ENCODE measurements at places on chromosomes 7 and 10.

DNA sequence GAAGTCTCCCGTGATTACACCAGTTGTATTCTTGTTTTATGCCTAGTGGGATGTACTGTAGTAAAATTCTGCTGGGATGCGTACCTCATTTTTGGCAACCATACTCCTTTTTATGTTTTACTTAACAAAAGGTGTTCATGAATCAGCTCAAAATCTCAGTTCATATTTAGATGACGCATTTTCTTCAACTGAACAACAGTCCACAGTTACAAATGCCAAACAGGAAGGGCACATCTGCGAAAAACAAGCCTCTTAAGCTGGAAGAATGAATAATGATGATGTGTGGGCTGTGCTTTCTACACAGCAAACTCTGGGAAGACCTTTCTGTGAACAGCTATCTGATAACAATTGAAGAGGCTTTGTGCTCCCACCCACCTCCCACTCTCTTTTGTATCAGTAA, 68.4 kb upstream of the NRBF2 start:
- no peak for DNase-seq

- no peak for DNase-seq
Measured at GRCh38 chr7:25852939-25853271, 299.1 kb upstream of the NFE2L3 start.

DNA sequence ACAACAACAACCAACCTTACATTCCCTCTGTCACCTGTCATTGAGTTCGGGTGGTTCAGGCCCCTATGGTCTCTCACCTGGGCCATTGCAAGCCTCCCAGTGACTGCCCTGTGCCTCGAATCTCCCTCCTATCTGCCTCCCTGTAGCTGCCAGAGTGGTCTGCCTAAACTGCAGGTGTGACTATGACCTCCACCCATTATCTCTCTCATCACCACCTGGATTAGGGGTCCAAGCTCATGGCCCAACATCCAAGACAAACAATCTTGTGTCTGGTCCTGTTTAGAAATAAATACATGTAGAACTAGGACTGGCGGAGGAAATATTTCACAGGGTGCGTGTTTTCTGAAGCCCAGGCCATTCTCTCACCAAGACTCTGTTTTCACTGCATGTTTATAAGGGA, 146.6 kb downstream of the HERPUD2 start:
- no peak for DNase-seq

GRCh38 chr10:92920866-92921265, 72.5 kb downstream of the EXOC6 start:
- DNase-seq = no peak

DNA sequence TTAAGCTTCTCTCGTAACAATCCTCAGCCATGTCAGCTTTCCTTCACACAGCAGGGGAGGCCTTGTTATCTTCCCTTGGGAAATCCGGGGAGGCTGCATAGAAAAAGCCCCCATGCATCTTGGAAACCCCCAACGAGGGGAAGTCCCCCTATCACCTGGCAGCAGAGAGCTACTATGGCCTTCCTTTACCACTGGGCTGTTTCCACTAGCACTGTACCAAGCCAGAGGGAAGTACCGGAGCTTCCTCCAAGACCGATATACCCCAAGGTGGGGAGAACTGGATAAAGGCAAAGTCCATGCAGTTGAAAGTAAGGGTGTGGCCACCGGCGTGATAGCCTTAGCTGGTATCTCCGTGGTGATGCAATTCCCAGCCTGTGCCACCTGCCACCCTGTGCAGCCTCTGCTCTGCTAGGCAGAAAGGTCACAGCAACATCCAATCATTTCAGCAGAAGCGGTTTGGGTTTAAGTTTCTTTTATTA, 4.4 kb upstream of the CLIP2 start:
- peak; percentile 61 for DNase-seq

GRCh38 chr10:1571587-1572237, 165.6 kb downstream of the ADARB2 start:
- peak; percentile 55 for DNase-seq

DNA sequence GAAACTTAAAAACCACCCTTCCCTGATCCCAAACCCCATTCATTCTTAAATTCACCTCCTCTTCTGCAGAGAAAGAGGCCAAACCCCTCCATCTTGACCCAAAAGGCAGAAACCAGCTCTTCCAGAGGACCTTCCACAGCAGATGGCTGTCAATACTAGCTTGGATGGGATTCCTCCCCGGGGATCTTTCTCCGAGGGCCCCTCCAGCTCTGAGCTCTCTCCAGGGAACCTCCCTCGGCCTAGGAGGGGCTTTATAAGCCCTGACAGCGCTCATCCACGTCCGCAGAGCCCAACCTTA, 5.4 kb downstream of the TNRC18 start:
- DNase-seq = no peak

DNA sequence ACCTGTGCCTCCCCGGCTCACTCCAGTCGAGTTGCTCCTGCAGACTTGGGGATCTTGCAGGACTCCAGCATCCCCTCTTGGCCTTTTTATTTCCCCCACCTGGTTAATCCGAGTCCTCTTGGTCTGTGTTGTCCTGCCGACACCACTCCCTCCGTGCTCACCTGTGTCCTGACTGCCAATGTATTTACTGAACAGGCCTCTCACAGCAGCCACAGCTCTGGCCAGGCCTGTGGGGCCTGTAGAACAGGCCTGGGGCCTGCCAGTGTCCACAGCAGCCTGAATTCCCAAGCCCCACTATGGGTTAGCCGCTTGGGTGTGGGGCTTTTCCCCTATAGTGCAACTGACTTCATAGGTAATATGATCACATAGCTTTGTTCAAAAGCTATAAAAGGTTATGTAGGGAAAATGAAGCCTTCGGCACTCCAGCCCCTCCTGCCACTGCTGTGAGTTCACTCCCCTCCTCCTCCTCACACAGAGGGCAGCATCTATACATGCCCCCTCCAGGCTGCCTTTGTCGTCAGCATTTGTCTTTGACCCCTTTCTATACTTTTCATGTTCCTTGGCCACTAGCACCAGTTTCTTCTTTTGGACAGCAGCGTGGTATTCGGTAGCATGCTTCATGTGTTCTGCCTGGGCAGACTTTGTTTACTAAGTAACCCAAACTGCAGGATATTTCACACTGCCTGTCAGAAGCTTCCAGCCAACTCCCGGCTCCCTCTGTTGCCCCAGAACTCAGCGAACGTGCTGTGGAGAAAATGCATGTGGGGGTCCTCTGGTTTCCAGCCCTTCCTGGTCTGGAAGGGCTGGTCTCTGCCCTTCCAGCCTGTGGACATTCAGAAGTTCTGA, 46.1 kb downstream of the ZNF467 start:
- no peak for DNase-seq

- peak; percentile 28 for DNase-seq
Measured at GRCh38 chr10:33327751-33328150, 6.7 kb downstream of the NRP1 start.

GRCh38 chr7:137865764-137866163, 19.0 kb upstream of the DGKI start:
- no peak for DNase-seq

DNA sequence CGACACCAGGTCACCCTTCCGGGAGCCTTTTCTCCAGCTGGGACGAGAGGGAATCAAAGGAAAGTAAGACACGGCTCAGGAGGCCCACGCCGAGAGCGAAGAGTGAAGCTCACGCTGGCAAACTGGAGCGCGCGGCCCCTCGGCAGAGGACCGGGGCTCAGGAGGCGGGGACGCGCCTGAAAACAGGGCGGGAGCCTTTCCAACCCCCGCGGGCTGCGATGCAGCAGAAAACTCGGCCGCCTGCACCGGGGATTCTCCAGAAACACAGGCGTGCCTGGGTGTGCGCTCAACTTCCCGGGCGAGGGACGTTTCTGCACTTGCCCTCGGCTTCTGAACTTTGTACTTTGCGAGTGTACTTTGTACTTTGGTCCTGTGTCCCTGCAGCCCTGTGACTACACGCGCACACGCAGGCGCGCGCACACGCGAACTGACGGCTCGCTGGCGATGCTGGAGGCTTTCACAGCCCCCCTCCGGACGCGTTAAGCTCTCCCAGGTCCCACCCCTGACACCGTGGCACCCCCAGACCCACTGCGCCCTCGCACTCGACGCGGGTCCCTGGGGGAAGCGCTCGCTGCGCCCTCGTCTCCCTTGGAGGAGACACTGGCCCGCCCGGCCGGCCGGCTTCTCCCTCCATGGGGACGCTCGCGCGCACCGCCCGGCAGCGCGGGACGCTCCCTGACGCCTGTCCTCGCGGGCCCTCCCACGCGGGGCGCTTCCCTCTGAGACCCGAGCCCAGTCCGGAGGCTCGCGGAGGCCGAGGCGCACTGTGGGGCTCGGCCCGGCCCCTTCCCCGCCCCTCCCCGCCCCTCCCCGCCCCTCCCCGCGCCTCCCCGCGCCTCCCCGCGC, 588 bp upstream of the PAOX start:
- peak; percentile 75 for DNase-seq

GRCh38 chr10:4763960-4764428, 62.0 kb upstream of the AKR1E2 start:
- DNase-seq = no peak

DNA sequence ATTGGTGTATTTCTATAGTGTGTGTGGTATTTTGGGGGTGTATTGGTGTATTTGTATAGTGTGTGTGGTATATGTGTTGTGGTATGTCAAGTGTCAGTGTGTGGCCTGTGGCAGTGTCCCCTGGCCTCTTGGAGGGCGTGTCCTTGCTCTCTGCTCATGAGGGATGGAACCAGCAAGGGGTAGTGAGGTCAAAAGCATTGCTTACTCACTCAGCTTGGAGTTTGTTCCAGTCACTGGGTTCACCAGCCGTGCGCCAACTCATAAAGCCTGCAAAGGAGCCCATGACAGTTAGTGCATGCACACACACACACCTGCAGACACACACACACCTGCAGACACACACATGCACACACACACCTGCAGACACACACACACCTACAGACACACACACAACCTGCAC, 4.3 kb upstream of the TRPV6 start:
- no peak for DNase-seq

- DNase-seq = no peak
Measured at GRCh38 chr10:6300106-6300783, 97.5 kb downstream of the PFKFB3 start.

DNA sequence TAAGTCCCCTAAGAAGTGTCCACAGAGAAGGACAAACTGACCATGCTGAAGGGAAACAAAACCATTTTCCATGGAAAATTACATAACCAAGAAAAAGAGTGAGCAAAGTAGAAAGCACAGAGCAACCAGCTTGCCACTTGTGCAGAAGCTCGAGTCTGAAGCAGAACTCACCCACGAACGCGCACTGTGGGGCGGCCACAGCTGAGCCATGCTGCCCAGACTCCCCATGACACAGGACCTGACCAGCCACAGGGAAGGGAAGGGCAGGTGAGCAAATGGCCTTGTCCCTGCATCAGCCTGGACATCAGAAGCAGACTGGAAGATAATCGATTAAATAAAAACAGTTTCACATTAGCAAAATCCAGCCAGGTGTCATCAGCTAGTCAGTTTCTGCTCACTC, 95.7 kb downstream of the TCERG1L start:
- DNase-seq = no peak

GRCh38 chr7:69620063-69620462, 21.8 kb downstream of the AUTS2 start:
- DNase-seq = no peak

- DNase-seq = peak; percentile 22
Measured at GRCh38 chr10:29646238-29646902, 11.6 kb upstream of the SVIL start.

GRCh38 chr7:5339955-5340354, 57.2 kb downstream of the SLC29A4 start:
- DNase-seq = no peak

DNA sequence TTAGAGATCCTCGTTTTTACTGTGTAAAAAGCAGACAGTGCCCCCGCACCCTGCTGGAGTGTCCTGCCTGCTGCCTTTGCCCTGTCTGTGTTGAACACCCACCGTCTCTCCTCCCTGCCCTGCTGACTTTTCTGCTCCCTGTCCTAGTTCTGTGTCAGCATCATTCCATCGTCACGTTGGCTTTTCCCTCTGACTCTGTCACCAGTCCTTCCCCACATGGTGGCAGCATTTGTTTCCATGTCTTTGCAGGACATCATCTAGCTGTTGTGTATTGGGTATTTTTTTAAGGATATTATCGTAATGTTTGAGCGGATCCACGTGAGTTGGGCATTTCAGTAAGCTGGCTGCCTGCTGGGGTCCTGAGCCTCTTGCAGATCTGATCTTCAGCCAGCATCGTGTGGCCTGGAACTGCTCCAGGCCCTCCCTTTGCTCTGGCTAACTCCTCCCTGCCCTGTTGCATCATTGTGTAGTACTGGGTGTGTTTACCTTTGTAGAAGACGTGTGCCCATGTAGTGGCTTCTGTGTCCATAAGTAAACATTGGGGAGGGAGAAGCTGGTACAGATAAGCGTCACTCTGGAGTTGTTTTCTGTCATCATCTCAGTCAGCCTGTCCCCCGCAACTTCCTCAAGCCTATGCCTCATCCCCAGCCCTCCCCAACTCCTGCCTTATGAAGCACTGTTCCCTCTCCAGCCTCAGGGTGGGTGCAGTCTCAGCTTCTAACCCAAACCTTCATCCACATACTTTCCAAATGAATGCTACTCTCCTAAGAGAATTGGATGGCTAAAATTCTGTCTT, 44.3 kb downstream of the TRRAP start:
- DNase-seq = peak; percentile 95

GRCh38 chr7:124667312-124668153, 98.1 kb downstream of the GPR37 start:
- DNase-seq = peak; percentile 52

DNA sequence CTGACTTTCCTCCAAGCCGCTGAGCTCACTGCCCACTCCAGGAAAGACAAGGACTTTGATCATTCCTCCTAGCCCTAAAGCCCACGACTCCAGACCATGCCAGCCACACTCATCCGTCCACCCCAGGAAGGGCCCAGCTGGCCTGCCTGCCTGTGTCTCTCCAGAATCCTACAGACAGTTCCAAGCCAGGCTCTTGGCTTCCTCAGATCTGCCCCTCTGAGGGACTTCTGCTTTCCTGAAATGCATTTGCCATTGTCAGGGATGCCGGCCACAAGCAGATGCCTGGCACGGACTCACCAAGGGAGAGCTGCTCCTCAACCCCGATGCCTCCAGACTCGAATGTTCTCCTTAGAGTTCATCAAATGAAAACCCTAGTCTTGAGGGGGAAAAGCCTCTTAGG, 155.8 kb downstream of the OAT start:
- DNase-seq = no peak

- DNase-seq = no peak
Measured at GRCh38 chr10:68333440-68334431, 1.0 kb upstream of the PBLD start.

DNA sequence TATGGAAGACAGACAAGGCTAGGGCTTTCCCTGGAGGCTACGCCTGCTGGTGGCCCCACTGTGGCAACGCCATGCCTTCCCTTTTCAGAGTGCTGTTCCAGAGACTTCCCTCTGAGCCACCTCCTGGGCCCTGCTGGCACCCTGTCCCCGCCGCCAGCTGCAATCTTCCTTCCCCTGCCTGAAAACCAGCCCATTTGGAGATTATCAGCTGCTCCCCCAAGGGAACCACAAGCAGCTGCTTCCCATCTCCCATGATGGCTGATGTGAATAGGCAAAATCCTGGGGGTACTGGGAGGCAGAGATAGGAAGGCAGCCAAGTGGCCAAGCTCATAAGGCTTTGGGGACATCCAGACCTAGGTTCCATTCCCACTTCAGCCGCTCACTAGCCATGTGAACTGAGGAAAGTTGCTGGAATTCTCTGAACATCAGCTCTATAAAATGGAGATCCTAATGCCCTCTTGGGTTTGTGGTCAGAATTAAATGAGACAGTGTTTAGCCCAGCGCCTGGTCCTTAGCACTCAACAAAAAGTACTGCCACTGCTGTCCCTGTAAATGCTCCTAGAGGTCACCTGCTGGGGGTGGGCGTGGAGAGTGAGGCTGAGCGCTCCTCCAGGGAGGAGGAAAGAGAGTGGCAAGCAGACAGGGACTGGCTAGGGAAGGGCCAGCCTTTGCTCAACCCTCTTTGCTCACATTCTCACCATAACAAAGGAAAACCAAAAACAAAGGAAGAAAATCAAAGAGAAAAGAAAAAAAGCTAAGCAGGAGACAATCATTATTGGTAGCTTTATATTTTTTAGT, 5.9 kb downstream of the TSPAN33 start:
- no peak for DNase-seq

Data from DMS53 (cell line).